SK-N-SH (cell line): ENCODE measurements at places on chromosomes 2 and 18.

DNA sequence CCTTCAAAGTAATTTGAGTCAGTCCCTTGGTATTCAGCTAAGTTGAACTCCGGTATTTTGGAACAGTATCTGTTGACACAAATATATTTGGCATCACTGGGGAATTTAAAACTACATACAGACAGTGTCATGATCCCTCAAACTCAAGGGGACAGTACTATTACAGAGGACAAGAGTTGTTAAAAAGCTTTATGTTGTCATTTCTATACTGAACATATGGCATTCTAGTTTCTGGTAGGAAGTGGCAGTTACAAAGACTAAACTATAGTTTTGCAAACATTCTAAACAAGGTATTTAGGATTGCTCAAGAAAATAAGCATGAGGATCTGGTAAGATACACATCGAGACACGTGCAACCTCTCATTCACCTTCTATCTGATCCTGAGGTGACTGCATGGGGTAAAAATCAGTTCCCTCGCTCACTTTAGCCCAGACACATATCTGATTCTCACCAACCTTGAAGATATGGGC, 16.6 kb upstream of the CCNYL1 start:
- DNase-seq = no peak

DNA sequence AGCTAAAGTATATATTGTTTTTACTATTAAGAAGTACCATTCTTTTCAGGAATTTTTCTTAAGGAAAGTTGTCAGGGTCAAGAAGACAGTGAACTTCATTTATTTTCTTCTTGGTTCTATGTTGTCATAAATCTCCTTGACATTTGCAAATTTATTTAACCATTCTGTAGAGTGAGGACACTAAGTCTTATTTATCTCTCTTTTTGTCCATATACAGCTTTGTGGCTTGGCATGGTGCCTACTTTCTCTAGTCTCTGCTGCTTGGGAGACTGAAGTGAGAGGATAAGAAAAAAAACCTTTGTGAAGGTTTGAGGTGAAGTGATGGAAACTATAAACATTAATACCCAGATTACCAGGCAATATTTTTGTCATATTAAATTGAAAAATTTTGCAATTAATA, 1389.4 kb downstream of the SUCLG1 start:
- DNase-seq = no peak

DNA sequence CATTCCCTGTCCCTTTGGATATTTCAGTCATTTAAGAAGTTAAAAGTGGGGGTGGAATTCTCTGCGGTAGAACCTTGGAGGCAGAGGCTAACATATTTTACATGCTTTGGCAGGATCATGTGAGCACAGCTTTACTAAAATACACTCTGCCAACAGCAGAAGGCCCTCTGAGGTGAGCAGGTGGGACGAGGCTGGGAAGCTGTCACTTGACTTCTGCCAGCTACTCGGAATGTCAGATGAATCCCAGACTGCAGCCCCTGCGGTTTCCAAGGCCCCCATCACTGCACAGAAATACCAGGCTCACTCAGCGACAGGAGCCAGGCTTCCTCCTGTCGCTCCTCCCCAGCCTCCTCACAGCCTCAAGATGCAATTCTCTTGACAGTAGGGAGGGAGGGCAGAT, 220.9 kb upstream of the REV1 start:
- no peak for DNase-seq

GRCh38 chr2:71082402-71083252, 14.2 kb downstream of the NAGK start:
- no peak for DNase-seq

GRCh38 chr2:101036562-101036961, 34.5 kb downstream of the RPL31 start:
- DNase-seq = peak; percentile 62

- DNase-seq = peak; percentile 31
Measured at GRCh38 chr2:199462347-199462955, 4.7 kb upstream of the SATB2 start.

- peak; percentile 68 for DNase-seq
Measured at GRCh38 chr2:197360744-197361156, 50.2 kb upstream of the ANKRD44 start.
